ENCODE measurements at places on chromosomes 16 and 17.

GRCh38 chr17:82932518-82933310 is 92.9 kb upstream of the ZNF750 start:
- DNase-seq: peak; percentile 9

- no peak for DNase-seq
Measured at GRCh38 chr16:21223787-21224186, 9.7 kb upstream of the ANKS4B start.

DNA sequence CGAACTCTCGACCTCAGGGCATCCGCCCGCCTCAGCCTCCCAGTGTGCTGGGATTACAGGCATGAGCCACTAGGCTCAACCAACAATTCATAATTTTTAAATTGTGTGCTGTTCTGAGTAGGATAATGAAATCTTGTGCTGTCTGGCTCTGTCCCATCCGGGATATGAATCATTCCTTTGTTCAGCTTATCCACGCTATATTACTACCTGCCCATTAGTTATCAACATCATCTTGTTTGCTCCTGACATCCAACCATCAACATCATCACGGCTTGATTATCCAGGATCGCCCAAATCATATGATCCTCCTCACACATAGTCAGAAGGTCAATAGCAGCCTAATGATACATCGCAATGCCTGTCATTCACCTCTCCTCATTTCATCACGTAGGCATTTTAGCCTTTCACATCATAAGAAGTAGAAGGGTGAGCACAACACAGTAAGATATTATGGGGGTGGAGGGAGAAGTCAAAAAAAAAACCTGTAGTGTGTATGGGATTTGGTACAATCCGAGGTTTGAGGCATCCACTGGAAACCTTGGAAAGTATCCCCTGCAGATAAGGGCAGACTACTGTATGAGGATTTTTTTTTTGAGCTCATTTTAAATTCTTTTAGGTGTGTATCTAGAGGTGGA is 77.0 kb upstream of the SIAH1 start:
- DNase-seq: no peak

DNA sequence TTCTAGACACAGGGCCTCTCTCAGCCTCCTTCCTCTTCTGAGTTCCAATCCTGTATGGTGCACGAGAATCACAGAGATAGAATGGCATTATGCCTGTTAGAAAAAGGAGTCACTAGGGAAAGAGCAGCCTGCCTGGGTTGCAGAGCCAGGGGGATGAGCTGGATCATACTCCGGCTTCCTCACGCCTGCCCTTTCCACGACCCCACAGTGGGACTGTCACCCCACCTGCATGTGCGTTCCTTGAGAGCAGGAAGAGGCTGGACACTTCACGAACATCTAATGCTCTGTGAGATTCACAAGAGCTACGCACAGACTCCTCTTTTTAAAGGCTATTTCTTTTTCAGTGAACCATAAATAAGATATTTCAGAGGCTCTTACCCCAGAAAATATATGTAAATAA is 54.8 kb downstream of the N4BP1 start:
- DNase-seq: no peak

DNA sequence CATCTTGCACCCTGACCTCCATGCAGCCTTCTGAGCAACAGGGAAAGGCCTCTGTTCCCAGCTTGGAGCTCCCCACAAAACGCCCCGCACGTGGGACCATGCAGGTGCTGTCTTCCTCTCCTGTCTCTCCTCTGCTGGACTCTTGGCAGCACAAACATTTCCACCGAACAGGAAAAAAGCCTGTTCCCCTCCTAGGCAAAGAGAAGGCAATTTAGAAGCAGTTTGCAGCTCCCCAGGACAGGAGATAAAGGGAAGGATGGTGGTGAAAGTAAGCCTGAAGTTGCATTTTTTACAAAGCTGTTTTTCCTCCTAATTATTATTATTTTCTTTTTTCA is 7.7 kb upstream of the CIBAR2 start:
- DNase-seq: no peak

DNA sequence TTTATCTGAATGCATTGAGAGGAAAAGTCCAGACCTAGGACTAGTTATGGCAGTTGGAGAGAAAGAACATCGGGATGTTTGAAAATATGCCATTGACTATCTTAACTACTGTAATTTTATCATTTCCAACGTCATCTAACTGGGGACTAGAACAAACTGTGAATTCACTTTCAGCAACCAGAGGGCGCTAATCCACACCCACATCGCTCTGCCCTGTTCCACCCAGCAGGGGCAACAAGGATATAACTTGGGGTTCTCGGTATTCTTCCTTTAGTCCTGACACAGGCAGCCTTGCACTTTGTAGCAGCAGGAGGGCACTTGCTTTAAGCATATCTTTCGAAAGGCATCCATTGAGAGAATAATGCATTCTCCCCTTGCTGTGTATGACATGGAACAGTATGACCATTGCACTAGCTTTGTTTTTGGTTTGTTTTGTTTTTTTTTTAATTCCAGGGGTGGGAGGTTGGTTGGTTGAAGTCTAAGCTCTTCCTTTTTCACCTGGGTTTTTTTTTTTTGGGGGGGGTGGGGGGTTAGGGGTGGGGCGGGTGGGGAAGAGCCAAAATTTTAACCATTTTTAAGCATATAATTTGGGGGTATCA is 31.5 kb downstream of the SIAH1 start:
- DNase-seq: peak; percentile 64

GRCh38 chr16:80580109-80580832 is 39.5 kb downstream of the DYNLRB2 start:
- DNase-seq: peak; percentile 45

DNA sequence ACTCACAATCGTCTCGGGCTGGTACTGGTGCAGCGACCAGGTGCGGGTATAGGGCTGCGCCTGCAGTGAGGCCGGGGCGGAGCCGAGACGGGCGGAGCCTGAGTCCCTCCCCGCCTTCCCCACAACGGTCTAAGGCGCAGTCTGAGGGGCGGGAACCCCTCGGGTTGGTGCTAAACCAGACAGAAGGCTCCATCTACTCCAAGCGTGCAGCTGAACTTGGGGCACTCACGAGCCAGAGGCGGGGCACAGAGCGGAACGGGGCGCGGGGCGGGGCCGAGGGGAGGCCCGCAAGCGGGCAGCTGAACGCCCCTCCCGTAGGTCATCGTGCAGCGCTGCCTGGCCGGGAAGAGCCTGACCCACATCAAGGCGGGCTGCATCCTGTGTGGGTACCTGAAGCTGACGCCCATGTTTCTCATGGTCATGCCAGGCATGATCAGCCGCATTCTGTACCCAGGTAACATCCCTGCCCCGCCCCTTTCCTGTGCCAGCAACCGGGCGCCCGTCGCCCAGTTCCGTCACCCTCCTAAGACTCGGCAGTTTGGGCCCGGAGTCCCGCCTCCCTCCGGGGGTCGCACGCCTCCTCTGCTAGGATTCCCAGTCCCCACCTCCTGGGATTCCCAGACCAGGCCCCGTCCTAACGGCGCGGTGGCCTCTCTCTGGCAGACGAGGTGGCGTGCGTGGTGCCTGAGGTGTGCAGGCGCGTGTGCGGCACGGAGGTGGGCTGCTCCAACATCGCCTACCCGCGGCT is 5.0 kb downstream of the SLC5A2 start:
- DNase-seq: peak; percentile 76

- DNase-seq: no peak
Measured at GRCh38 chr17:21096874-21097273, 29.9 kb upstream of the DHRS7B start.

DNA sequence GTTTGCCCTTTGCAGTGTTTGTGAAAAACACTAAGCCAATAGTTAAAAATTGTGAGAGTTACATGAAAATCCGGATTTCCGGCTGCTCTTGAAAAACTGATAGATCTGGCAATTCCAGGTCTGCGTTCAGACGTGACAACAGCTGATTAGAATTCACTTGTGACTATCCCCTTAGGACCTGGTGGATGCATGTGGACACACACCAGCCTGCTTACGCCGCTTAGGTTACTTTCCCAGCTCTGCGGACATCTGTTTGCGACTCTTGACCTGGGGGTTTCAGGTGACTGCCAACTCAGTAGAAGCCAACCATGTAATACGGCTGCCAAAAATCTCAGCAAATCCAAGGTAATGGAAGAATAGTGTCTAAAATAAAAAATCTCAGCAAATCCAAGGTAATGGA is 24.3 kb downstream of the VPS53 start:
- no peak for DNase-seq

GRCh38 chr17:62188713-62189112 is 123.6 kb upstream of the MED13 start:
- no peak for DNase-seq

DNA sequence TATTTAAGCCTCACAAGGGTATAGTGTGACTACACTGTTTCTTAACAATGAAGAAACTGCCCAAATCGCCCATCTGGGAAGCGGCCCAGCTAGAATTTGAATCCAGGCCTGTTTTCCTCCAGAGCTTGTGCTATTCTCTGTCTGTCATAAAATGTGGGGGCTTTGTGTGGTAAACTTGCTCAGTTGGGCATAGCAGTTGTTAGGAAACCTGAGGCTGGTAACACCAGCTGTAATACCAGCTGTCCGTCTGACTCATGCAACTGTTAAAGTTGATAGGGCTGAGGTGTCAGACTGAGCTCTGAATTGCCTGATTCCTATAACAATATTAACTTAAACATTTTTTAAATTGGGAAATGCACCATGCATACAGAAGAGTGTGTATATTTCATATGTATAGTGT is 9.3 kb downstream of the NOD2 start:
- DNase-seq: no peak

- DNase-seq: no peak
Measured at GRCh38 chr16:52912565-52913173, 140.0 kb downstream of the CHD9NB start.

DNA sequence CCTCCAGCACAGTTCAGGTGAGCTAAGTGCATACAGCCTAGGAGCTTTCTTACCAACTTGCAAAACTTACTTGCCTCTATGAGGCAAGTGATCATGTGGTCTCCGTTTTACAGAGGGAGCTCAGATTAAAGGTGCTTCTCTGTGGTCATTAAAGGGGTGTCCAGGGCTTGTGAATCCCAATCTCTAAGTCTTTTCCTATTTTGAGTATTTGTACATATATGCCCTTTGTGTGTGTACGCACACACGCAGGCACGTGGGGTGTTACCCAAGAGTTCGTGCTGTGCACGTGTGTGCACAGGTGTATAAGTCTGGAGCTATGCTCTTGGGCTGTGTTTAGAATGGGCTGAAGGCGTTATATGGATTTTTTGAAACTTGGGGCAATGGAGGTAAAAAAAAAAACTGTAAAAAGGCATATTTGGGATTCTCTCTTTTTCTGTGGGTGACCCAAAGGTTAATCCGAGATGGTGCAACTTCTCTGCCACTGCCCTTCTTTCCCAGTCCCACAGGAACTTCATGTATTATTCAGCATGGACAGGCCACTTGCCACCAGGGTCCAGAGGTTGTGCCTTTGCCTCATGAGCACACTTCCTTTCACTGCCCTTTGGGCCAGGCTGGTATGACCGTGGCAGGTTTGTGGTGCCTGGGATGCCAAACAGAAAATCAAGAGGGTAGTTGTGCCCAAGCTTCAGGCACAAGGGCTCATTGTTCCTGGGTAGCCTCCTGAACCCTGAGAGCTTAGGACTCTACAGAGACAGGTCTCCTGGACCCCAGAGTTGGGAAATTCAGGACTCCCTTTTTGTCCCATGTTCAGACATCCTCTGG is 1.5 kb downstream of the ABCC3 start:
- no peak for DNase-seq

DNA sequence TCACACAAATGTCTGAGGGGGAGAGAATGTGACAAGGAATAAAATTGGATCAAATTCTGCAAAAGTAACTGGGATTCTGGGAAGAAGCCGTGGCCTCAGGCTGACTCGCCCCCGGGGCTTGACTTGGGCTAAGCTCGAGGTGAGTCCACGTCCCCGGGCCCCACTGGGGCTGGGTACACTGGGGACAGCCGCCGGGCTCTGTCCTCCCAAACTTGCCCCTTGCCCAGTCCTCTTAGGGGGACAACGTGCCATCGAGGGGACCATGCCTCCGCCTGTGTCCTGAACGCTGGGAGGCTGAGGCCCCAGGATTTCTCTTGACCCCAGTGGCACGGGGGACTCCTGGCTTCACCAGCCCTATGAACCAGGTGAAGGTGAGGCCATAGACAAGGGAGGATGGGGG is 21.1 kb downstream of the DOC2B start:
- no peak for DNase-seq

DNA sequence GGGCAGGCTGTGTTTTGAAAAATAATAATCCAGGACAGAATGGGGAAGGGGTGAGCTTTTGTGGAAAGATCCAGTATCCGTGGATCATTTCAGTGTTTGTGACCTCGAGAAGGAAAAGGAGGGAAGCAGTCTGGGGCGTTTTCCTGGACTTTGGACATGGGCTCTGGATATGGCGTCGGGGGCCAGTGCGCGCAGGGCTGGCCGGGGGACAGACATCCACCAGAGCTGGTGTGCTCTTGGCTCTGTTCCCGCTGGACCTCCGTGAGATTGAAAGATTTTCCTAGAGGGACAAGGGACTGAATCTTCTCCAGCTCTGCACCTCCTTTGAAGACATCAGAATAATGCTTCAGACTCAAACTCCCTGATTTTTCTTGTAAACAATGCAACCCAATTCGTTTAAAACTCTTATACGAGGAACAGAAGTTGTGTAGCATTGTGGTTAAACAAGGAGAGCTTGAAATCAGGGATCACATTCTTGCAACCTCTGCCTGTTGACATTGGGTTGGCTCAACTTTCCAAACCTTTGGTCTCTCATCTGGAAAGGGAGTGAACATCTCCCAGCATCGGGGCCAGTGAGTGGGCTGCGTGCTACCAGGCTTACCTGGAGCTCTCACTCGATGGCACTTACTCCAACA is 75.9 kb downstream of the C16orf95 start:
- no peak for DNase-seq

DNA sequence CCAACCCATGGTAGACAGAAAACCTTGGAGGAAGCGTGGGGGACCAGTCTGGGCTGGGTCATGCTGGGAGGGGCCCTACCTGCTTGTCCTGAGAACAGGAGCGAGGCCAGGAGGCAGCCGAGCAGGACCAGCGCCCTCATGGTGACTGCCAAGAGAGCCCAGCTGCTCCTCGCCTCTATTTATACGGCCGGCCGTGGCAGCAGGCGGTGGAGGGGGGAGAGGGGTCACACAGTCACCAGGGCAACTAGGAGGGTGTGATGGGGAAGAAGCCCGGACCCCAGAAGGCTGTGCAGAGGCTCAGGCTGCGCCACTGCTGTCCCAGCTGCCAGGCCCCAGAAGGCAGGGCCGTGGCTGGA is at the start of gene SRL:
TSS of gene SRL (minus strand) at position 153 of the 356 bp plus-strand sequence. CDS start at position 140, 13 bp downstream.
- no peak for DNase-seq

GRCh38 chr17:64216338-64217248 is 46.5 kb downstream of the TEX2 start:
- no peak for DNase-seq

- DNase-seq: no peak
Measured at GRCh38 chr17:34825102-34825501, 136.2 kb downstream of the CCT6B start.

DNA sequence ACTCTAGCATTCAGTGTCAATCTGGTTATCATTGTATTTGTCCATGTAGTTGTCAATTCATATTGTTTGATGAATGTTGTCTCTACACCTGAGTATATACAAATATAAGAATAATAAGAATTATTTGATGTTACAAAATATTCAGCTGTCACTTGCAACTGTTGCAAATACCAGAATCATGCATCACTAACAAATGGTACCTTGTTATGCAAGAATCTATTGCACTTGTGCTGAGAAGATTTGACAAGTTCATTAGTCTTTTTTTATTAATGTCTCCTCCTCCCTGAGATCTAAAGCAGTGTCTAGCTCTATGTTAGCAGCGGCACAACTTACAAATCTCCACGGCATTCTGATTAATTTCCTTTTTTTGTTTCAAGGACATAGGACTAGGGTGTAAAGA is 22.2 kb upstream of the AKAP1 start:
- DNase-seq: no peak
